ENCODE measurements at places on chromosomes 3 and 15. TPM values are rescaled to one million over a fixed set of nuclear protein-coding genes. Genes with fewer than 3 reads are reported as not detected.

CCR8 gene
- total RNA-seq = 1.2 TPM

ACTC1 gene
- total RNA-seq = 0.52 TPM

- peaks cover 6% of the 10 kb centered on the region for H3K4me1 ChIP-seq
- DNase-seq = no peak
- no peaks in the 10 kb centered on the region for H3K36me3 ChIP-seq
- no peak overlapping the region for H3K4me3 ChIP-seq
Measured at GRCh38 chr3:135458541-135459322, 506.8 kb upstream of the PPP2R3A start.

DNA sequence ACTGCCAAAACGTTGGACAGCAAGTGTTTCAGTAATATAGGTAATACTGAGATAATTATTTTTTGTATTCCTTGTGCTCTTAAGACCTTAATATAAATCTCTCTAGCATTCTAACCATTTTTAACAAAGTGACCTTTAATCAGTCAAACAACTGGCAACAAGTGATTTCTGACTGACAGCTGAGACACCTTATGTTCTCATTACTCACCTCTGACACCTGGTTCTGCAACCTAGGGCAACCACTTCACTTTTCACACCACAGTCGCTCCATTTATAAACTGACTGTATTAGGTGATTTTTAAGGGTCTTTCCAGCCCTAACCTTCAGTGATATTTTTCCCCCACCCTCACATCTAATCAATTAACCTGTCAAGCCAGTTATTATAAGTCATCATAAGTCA lies 60.4 kb upstream of the C15orf61 start:
- no peaks in the 10 kb centered on the region for H3K36me3 ChIP-seq
- peaks cover 28% of the 10 kb centered on the region for H3K27me3 ChIP-seq
- DNase-seq = no peak
- no peak overlapping the region for H3K27ac ChIP-seq

GRCh38 chr3:25895443-25895842 lies 105.6 kb downstream of the OXSM start:
- no peaks in the 10 kb centered on the region for H3K36me3 ChIP-seq
- no peak overlapping the region for H3K4me3 ChIP-seq
- no peaks in the 10 kb centered on the region for H3K27me3 ChIP-seq
- H3K27ac ChIP-seq = no peak overlapping the region
- H3K4me1 ChIP-seq = no peaks in the 10 kb centered on the region

DNA sequence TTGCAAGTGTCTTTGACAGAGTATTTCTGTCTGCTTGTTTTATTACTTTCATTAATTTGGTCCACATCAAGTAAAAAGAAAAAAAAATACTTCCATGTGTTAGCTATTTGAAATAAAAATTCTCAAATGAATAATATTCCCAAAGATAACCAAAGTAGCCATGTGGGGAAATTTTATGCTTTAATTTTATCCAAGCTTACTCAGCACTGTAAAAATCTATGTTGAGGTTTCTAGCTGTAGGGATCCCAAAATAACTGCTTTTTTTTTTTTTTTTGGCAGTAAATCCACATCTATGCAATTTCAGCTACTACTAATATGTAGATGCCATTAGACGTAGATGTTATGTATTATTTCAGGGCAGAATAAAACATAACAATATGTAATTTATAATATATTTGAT lies 35.4 kb upstream of the CNTN6 start:
- peaks cover 9% of the 10 kb centered on the region for H3K27me3 ChIP-seq
- H3K27ac ChIP-seq = no peak overlapping the region
- peaks cover 7% of the 10 kb centered on the region for H3K4me1 ChIP-seq
- no peak overlapping the region for H3K4me3 ChIP-seq
- DNase-seq = no peak

DNA sequence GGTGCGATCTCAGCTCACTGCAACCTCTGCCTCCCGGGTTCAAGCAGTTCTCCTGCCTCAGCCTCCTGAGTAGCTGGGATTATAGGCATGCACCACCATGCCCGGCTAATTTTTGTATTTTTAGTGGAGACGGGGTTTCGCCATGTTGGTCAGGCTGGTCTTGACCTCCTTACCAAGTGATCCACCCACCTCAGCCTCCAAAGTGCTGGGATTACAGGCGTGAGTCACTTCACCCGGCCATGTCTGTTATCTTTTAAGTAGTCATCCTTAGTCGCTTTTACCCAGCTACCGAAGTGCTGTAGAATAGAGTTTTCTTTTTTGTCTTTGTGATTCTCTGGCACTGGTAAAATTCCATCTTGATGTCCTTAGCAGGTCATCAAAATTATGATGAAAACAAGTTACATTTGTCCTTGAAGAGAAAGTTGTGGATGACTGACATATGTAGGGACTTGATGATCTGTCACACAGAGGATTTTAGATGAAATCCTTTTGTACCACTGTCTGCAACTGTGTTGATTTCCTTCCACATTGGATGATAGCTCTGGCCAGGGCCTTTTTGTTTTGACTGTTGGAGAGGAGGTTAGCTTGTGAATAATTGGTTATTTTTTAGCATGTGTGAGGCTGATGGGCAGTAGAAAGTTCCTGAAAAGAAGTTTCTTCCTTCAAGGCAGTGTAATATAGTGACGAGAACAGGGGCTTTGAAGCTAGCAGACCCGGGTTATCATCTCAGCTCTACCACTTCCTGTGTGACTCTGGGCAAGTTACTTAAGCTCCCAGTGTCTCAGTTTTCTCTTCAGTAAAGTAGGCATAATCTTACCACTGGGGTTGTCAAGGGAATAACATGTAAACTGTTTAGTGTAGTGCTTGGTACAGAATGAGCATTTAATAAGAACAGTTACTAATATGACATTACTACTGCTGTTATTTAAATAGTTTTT lies 18.8 kb downstream of the ATG7 start:
- no peak overlapping the region for H3K27ac ChIP-seq
- H3K27me3 ChIP-seq = no peaks in the 10 kb centered on the region
- H3K4me1 ChIP-seq = peaks cover 20% of the 10 kb centered on the region
- no peak overlapping the region for H3K4me3 ChIP-seq
- no peak for DNase-seq
- peaks cover 8% of the 10 kb centered on the region for H3K36me3 ChIP-seq

GPR62 gene
- total RNA-seq = not detected

- peaks cover 4% of the 10 kb centered on the region for H3K36me3 ChIP-seq
- H3K4me3 ChIP-seq = peak overlapping the region; percentile 93
- peak overlapping the region; percentile 94 for H3K27ac ChIP-seq
- no peak for DNase-seq
- H3K4me1 ChIP-seq = peaks cover 32% of the 10 kb centered on the region
Measured at GRCh38 chr3:101827211-101828174, 21.8 kb upstream of the NFKBIZ start.

DNA sequence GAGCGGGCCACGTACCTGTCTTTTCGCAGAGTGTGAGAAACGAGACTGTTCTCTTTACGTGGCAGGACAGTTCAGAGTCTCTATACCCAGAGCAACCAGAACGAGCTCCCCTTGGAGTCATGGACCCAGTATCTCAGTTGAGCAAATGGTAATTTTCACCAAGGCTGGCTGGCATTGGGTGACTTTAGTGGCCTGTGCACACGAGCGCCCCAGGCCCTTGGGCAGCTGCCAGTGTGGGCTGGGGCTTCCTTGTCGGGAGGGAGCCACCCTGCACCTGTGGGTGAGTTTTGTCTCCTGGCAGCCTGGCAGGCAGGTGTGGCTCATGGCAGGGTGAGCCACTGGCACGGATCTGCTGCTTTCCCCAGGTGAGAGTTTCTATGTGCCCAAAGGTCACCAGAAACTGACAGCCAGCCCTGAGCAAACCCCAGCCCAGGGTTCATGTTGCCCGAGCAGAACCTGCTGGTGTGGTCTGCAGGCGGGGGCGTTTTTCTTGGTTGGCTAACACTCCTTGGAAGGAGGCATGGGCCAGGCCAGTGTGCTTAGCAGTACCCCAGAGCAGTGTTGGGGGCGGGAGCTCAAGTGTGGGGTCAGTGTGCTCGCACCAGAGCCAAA lies 135.0 kb downstream of the TJP1 start:
- no peak overlapping the region for H3K27ac ChIP-seq
- no peak overlapping the region for H3K4me3 ChIP-seq
- peaks cover 3% of the 10 kb centered on the region for H3K27me3 ChIP-seq
- DNase-seq = no peak

DNA sequence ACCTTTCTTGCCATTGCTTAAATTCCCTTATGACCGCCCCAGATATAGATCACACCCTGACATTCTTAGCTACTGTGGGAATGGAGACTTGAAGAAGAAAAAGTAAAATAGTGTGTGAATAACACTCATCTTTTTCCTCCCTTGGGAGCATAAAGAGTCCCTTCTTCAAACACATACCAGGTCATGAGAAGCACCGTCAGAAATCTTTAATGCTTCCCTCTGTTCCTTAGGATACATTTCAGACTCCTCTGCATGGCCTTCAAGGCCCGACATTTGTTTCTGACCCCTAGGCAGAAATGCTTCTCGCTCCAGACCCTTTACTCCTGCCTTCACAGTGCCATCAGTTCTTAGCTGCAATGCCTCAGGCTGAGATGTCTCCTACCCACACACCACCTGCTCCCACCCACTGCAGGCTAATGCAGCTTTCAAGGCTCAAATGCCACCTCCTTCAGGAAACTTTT lies 143.8 kb upstream of the IL12A start:
- no peak for DNase-seq
- H3K27ac ChIP-seq = no peak overlapping the region
- H3K36me3 ChIP-seq = peaks cover 7% of the 10 kb centered on the region
- H3K27me3 ChIP-seq = no peaks in the 10 kb centered on the region
- peaks cover 49% of the 10 kb centered on the region for H3K4me1 ChIP-seq

ASB14 gene
- not detected for total RNA-seq

SUCNR1 gene
- 0.75 TPM for total RNA-seq

ST8SIA2 gene
- total RNA-seq = 16.8 TPM

GRCh38 chr3:149752788-149753136 lies 473 bp upstream of the COMMD2 start:
- peak overlapping the region; percentile 97 for H3K4me3 ChIP-seq
- DNase-seq = no peak
- H3K27me3 ChIP-seq = peaks cover 9% of the 10 kb centered on the region
- H3K4me1 ChIP-seq = peaks cover 6% of the 10 kb centered on the region

DNA sequence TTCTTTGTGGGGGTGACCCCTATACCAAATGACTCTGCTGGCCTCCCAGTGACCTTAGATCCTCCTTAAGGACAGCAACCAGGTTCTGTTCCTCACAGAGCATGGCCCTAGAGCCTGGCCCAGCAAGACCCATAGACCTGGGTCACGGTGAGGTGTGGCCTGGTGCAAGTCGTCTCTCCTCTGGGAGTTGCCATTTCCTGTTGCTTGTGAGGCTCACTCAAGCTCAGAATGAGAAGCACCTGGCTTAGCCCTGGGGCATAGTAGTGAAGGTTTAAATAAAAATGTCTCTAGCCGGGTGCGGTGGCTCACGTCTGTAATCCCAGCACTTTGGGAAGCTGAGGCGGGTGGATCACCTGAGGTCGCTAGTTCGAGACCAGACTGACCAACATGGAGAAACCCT lies 131.3 kb downstream of the SMAD6 start:
- no peaks in the 10 kb centered on the region for H3K36me3 ChIP-seq
- H3K4me3 ChIP-seq = no peak overlapping the region
- DNase-seq = no peak
- H3K4me1 ChIP-seq = peaks cover 15% of the 10 kb centered on the region

DNA sequence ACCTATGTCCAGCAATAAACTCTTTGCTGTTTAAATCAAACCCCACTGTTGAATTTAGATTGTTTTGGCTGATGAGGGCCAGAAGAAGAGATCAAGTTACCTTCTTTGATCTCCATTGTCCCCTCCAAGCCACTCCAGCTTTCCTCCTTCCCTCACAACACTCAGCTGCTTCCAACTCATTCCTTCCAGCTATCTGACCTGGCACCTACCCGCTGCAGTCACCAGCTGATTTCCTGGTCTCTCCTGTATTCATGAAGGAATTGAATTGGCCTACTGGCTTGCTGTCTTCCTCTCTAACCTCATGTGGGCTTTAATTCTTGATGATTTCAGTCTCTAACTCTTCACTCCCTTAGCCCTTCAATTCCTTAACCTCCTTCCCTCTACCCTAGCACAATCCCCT lies 40.8 kb upstream of the ABHD17C start:
- H3K4me1 ChIP-seq = peaks cover 7% of the 10 kb centered on the region
- H3K36me3 ChIP-seq = no peaks in the 10 kb centered on the region
- no peak for DNase-seq
- peaks cover 3% of the 10 kb centered on the region for H3K27me3 ChIP-seq
- H3K27ac ChIP-seq = no peak overlapping the region

CTNNB1 gene
- 438 TPM for total RNA-seq

DNA sequence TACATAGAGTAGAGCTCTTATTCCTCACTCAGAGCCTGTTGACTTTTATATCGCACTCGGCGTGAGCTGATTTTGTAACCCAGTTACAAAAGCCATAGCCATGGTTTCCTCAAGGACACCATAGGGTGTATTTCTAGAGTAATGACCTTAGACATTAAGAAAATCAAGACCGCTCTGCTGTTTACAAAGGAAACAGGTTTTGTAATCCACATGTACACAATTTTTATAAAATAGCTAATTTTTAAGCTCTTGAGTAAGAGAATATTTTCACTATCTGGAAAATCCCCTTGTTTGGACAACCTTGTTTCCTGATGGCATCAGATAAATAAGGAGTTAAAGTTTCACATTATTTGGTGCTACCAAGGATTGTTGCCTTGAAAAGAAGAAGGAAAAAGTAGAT lies 104.7 kb downstream of the PGPEP1L start:
- no peak overlapping the region for H3K4me3 ChIP-seq
- H3K27me3 ChIP-seq = no peaks in the 10 kb centered on the region
- peaks cover 9% of the 10 kb centered on the region for H3K36me3 ChIP-seq
- no peak overlapping the region for H3K27ac ChIP-seq

- H3K4me3 ChIP-seq = no peak overlapping the region
- no peak for DNase-seq
- no peaks in the 10 kb centered on the region for H3K36me3 ChIP-seq
- H3K27ac ChIP-seq = no peak overlapping the region
- H3K27me3 ChIP-seq = peaks cover 14% of the 10 kb centered on the region
- peaks cover 12% of the 10 kb centered on the region for H3K4me1 ChIP-seq
Measured at GRCh38 chr15:76180321-76180720, 120.5 kb downstream of the TMEM266 start.

DNA sequence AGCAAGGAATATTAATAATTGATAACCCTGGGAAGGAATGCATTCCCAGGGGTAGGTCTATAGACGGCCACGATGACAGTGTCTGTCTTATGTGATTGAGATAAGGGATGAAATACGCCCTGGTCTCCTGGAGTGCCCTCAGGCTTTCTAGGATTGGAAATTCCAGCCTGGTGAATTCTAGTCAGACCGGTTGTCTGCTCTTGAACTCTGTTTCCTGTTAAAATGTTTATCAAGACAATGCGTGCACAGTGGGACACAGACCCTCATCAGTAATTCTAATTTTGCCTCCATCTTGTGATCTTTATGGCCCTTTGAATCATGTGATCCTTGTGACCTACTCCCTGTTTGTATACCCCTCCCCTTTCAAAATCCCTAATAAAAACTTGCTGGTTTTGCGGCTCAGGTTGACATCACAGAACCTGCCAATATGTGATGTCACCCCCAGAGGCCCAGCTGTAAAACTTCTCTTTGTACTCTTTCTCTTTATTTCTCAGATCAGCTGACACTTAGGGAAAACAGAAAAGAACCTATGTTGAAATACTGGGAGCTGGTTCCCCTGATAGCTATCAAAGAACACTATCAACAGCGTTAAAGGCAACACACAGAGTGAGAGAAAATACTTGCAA lies 183.3 kb downstream of the PDE8A start:
- no peaks in the 10 kb centered on the region for H3K4me1 ChIP-seq
- H3K27me3 ChIP-seq = no peaks in the 10 kb centered on the region
- peaks cover 10% of the 10 kb centered on the region for H3K36me3 ChIP-seq
- H3K4me3 ChIP-seq = peak overlapping the region; percentile 36
- H3K27ac ChIP-seq = peak overlapping the region; percentile 89

AADACL2 gene
- total RNA-seq = 11.7 TPM
